Purkinje cell (primary cell): ENCODE measurements at places on chromosomes 1 and 21. TPM values are rescaled to one million over a fixed set of nuclear protein-coding genes. Genes with fewer than 3 reads are reported as not detected.

The GRHL3 gene
- polyA plus RNA-seq = 0.13 TPM in 1 of 2 replicates, not detected in the other

The RCAN3 gene
- 0.78 and 2.0 TPM in 2 replicates for polyA plus RNA-seq

The PHLDA3 gene
- 1.5 and 2.0 TPM in 2 replicates for polyA plus RNA-seq

The SLC2A5 gene
- polyA plus RNA-seq = 1.9 and 4.4 TPM in 2 replicates

The TRABD2B gene
- polyA plus RNA-seq = 2.7 and 6.1 TPM in 2 replicates

The C8A gene
- polyA plus RNA-seq = not detected in 2 replicates

The HAPLN2 gene
- not detected in 2 replicates for polyA plus RNA-seq

The IRF6 gene
- 45.5 and 58.1 TPM in 2 replicates for polyA plus RNA-seq

The RAB3B gene
- 0.21 and 1.6 TPM in 2 replicates for polyA plus RNA-seq

The PTPRU gene
- 0.16 TPM in 1 of 2 replicates, not detected in the other for polyA plus RNA-seq

The DNASE2B gene
- 3.1 TPM in 1 of 2 replicates, not detected in the other for polyA plus RNA-seq

The NUDC gene
- 23.6 and 26.5 TPM in 2 replicates for polyA plus RNA-seq

The C2CD2 gene
- 2.6 TPM in 1 of 2 replicates, not detected in the other for polyA plus RNA-seq

The SIPA1L2 gene
- polyA plus RNA-seq = 3.1 and 6.0 TPM in 2 replicates

The DIRAS3 gene
- polyA plus RNA-seq = 0.60 TPM in 1 of 2 replicates, not detected in the other

The BRDT gene
- polyA plus RNA-seq = 0.09 and 0.20 TPM in 2 replicates

The HSPB7 gene
- not detected in 2 replicates for polyA plus RNA-seq

The RAB7B gene
- not detected in 2 replicates for polyA plus RNA-seq

The OR2T29 gene
- not detected in 2 replicates for polyA plus RNA-seq

The RNPEP gene
- polyA plus RNA-seq = 1.8 and 4.9 TPM in 2 replicates

The RXFP4 gene
- polyA plus RNA-seq = not detected in 2 replicates

The HEYL gene
- polyA plus RNA-seq = not detected in 2 replicates

The LSS gene
- 1.9 and 2.4 TPM in 2 replicates for polyA plus RNA-seq

The PLA2G2A gene
- not detected in 2 replicates for polyA plus RNA-seq

The SAMD13 gene
- polyA plus RNA-seq = 0.84 and 1.0 TPM in 2 replicates

The PRELP gene
- polyA plus RNA-seq = 0.27 and 1.4 TPM in 2 replicates

The GUCA2A gene
- polyA plus RNA-seq = not detected in 2 replicates

The INTS11 gene
- polyA plus RNA-seq = 13.9 and 14.6 TPM in 2 replicates

The CFHR1 gene
- not detected in 2 replicates for polyA plus RNA-seq

The USH2A gene
- polyA plus RNA-seq = 0.20 TPM in 1 of 2 replicates, not detected in the other

The FOXD2 gene
- polyA plus RNA-seq = not detected in 2 replicates

The MYBPH gene
- not detected in 2 replicates for polyA plus RNA-seq

The VHLL gene
- not detected in 2 replicates for polyA plus RNA-seq

The GPR157 gene
- 0.04 and 0.77 TPM in 2 replicates for polyA plus RNA-seq

The SH2D1B gene
- 2.2 TPM in 1 of 2 replicates, not detected in the other for polyA plus RNA-seq

The AGO3 gene
- 5.2 and 9.1 TPM in 2 replicates for polyA plus RNA-seq

The CD34 gene
- 0.17 TPM in 1 of 2 replicates, not detected in the other for polyA plus RNA-seq

The CELA3A gene
- polyA plus RNA-seq = not detected in 2 replicates

The STYXL2 gene
- not detected in 2 replicates for polyA plus RNA-seq

The DISC1 gene
- 0.13 and 1.0 TPM in 2 replicates for polyA plus RNA-seq

The APOBEC4 gene
- 0.32 TPM in 1 of 2 replicates, not detected in the other for polyA plus RNA-seq

The ADAM30 gene
- not detected in 2 replicates for polyA plus RNA-seq
